ENCODE measurements at places on chromosomes 4 and X. TPM values are rescaled to one million over a fixed set of nuclear protein-coding genes. Genes with fewer than 3 reads are reported as not detected.

PDGFC gene
- total RNA-seq: 28.9 TPM

SULT1E1 gene
- total RNA-seq: not detected

UGT2B15 gene
- not detected for total RNA-seq

SORCS2 gene
- 13.6 TPM for total RNA-seq

Data from thyroid gland (tissue), 4 donors.